ENCODE measurements at places on chromosomes 4 and X.

GRCh38 chr4:95839891-95840290, at the start of gene PDHA2:
Gene PDHA2 (plus strand): TSS chr4:95840093. CDS start chr4:95840151, 58 bp downstream.
- DNase-seq: no peak
- H3K27me3 ChIP-seq: no peaks in the 10 kb centered on the region
- no peaks in the 10 kb centered on the region for H3K4me1 ChIP-seq
- no peak within 1 kb of the TSS for H3K4me3 ChIP-seq
- no peak within 1 kb of the TSS for H3K27ac ChIP-seq
- no peaks in the 10 kb centered on the region for H3K36me3 ChIP-seq

DNA sequence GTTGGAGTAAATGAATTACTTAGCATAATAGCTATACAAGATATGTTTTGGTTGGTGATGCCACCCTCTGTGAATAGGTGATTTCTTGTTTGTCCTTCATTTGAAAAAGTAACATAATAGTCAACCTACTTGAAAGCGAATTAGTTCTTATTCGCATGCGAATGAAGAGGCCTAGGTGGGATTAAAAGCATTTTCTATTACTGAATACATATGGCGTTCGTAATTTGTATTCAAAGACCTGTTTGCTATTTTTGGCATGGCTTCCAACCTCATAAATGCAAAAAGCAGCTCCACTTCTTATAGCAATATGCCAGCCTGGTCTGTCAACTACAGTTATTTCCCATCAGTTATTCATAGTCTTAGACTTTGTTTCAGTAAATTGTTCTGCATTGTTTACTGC, 261.3 kb downstream of the TENM3 start:
- H3K4me3 ChIP-seq: no peak overlapping the region
- no peaks in the 10 kb centered on the region for H3K36me3 ChIP-seq

GRCh38 chrX:71659342-71659741, 8.0 kb upstream of the LOC101059915 start:
- H3K4me1 ChIP-seq: peaks cover 16% of the 10 kb centered on the region
- no peaks in the 10 kb centered on the region for H3K36me3 ChIP-seq
- no peak overlapping the region for H3K27ac ChIP-seq

- no peak for DNase-seq
- H3K27me3 ChIP-seq: no peaks in the 10 kb centered on the region
- no peak overlapping the region for H3K27ac ChIP-seq
Observed at GRCh38 chr4:17500574-17500973, 11.3 kb downstream of the QDPR start.

DNA sequence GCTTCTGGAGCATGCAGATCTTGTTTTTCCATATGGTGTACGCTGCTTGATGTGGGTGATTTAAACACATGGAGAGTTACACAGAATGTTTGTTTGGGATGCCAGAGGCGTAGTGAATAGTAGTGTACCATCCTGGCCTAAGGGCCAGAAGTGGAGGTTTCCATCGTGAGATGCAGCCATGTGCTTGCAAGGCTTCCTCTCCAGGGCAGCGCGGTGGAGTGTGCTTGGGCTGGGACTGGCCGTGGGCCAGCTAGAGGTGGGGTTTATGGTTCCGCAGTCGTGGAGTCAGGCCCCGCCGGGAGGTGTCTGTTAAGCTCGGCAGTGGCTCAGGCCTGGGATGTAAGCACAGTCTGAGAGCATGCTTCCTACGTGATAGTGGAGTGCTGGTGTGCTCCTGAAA, 14.0 kb downstream of the STOX2 start:
- no peak overlapping the region for H3K27ac ChIP-seq
- no peak overlapping the region for H3K4me3 ChIP-seq

- H3K27ac ChIP-seq: no peak overlapping the region
- DNase-seq: no peak
- no peak overlapping the region for H3K4me3 ChIP-seq
Observed at GRCh38 chrX:121641560-121641959, 594.1 kb downstream of the GLUD2 start.

GRCh38 chrX:6227453-6227835, 1.2 kb downstream of the NLGN4X start:
- H3K4me3 ChIP-seq: no peak overlapping the region
- no peaks in the 10 kb centered on the region for H3K36me3 ChIP-seq
- no peak overlapping the region for H3K27ac ChIP-seq
- DNase-seq: no peak
- peaks cover 30% of the 10 kb centered on the region for H3K27me3 ChIP-seq
- no peaks in the 10 kb centered on the region for H3K4me1 ChIP-seq

DNA sequence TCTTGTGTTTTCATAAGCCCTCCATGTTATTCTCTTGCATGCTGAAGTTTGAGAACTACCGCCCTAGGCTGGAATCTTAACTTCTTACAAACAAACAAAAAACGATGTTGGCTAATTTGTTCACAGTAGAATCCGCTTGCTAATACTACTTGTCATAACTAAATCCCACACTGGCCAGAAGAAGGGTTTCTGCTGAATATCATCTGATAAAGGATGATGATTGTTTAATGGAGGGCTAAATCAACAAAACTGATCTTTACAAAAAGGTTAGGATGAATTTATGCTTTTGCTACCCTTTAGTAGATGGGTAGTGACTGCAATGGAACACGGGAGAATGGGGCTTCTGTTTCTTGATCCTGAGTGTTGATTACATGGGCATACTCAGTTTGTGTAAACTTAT, 42.3 kb downstream of the SPATA4 start:
- no peak for DNase-seq
- H3K27me3 ChIP-seq: no peaks in the 10 kb centered on the region
- H3K4me3 ChIP-seq: no peak overlapping the region
- H3K4me1 ChIP-seq: no peaks in the 10 kb centered on the region
- no peak overlapping the region for H3K27ac ChIP-seq

DNA sequence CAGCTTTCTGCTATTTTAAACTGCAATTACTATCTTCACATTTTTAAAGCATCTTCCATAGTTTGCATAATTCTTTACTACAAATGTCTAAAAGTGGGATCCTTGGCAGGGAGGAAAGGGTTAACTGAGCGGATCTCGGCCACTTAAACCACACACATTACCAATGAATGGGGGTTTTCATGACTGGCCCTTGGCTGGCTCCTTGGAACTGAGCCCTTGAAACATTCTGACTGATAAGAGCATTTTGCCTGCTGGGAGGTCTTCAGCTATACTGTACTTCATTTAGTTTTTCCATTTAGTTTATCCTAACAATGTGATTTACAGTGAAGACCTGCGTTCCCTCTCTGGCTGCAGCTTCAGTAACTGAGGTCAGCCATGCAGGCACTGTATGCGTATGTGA, 31.7 kb upstream of the MFAP3L start:
- no peaks in the 10 kb centered on the region for H3K4me1 ChIP-seq
- no peak overlapping the region for H3K4me3 ChIP-seq
- H3K36me3 ChIP-seq: no peaks in the 10 kb centered on the region
- no peak overlapping the region for H3K27ac ChIP-seq
- H3K27me3 ChIP-seq: peaks cover 3% of the 10 kb centered on the region

GRCh38 chr4:187711586-187711985, 284.0 kb upstream of the ZFP42 start:
- no peak overlapping the region for H3K27ac ChIP-seq
- DNase-seq: no peak
- H3K36me3 ChIP-seq: no peaks in the 10 kb centered on the region
- no peaks in the 10 kb centered on the region for H3K4me1 ChIP-seq
- H3K27me3 ChIP-seq: no peaks in the 10 kb centered on the region

DNA sequence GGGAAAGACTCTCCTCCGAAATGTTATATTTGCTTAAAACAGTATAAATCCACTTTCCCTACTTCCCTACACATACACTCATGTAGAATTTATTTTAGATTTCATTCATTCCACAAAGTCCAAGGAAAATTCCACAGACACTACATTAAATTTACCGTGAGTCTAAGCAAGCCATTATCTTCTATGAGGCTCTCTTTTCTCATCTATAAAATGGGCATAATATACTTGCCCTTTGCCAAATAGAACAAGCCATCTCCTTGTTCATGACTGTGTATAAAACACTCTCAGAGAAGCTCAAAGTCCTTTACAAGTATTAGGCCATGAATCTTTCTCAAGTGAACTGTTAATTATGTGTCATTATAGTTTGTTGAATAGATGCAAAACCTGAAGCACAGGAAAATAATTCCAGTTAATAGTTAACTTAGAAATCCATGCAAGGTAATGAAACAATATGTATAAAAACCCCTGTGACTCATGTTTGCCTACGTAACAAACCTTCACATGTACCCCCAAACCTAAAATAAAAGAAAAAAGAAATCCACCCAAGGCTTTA, 10.7 kb downstream of the TEC start:
- H3K27ac ChIP-seq: no peak overlapping the region
- H3K27me3 ChIP-seq: peaks cover 4% of the 10 kb centered on the region
- peaks cover 7% of the 10 kb centered on the region for H3K4me1 ChIP-seq
- H3K36me3 ChIP-seq: no peaks in the 10 kb centered on the region

DNA sequence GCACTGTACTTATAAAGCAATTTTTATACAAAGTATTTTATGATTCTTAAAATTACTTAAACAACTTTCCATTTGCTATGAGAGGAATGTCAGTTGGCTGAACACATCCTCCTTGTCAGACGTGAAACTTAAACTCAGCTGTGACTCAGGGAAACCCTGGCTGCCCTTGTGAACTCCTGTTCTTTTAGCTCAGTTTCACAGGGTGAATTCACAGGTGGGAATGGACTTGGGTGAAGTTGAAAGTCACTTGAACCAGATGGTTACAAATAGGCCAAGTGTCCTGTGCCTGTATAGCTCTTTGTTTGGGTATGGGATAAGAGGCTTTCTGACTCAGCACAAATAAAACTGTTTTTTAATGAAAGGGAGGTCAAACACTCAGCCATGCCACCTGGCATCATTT, 67.4 kb upstream of the FAM47B start:
- H3K27me3 ChIP-seq: no peaks in the 10 kb centered on the region
- no peak for DNase-seq
- no peak overlapping the region for H3K27ac ChIP-seq
- H3K4me3 ChIP-seq: no peak overlapping the region

DNA sequence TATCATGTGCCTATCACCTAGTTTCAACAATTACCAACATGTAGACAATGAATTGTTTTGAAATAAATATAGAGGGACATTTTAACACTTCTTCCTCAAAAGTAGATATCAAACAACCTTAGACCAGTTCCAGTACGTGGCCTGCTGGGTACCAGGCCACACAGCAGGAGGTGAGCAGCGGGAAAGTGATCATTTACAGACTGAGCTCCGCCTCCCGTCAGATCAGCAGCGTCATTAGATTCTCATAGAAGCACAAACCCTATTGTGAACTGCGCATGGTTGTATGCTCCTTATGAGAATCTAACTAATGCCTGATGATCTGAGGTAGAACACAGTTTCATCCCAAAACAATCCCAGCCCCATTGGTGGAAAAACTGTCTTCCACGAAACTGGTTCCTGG, 6.5 kb downstream of the BBS7 start:
- peaks cover 2% of the 10 kb centered on the region for H3K4me1 ChIP-seq
- H3K4me3 ChIP-seq: no peak overlapping the region
- H3K27me3 ChIP-seq: no peaks in the 10 kb centered on the region

DNA sequence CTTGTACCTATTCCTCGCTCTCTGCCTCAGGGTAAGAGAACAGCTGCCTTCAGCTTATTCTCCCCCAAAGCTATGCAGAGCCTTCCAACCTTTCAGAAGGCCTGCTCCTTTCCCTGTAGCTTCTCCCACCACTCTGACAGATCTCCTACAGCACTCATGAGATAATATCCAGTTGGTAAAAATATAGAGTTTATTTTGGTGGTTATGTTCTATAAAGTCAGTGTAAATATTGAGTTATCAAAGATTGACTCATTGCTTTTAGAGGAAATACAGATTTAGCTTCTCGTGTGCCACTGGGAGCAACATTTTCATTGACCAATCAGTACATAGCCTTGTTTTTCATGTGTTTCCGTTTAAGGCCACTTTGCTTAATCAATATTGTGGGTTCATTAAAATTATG, 216.2 kb upstream of the TECRL start:
- no peaks in the 10 kb centered on the region for H3K36me3 ChIP-seq
- DNase-seq: no peak
- H3K4me3 ChIP-seq: no peak overlapping the region

GRCh38 chrX:10103023-10103422, 53.8 kb upstream of the CLCN4 start:
- H3K4me3 ChIP-seq: no peak overlapping the region
- H3K27me3 ChIP-seq: no peaks in the 10 kb centered on the region
- peaks cover 31% of the 10 kb centered on the region for H3K36me3 ChIP-seq

GRCh38 chr4:77802402-77802801, 16.8 kb downstream of the CNOT6L start:
- no peak for DNase-seq
- H3K4me3 ChIP-seq: no peak overlapping the region
- H3K4me1 ChIP-seq: peaks cover 41% of the 10 kb centered on the region
- H3K36me3 ChIP-seq: peaks cover 17% of the 10 kb centered on the region
- no peak overlapping the region for H3K27ac ChIP-seq
- H3K27me3 ChIP-seq: no peaks in the 10 kb centered on the region

- no peak overlapping the region for H3K4me3 ChIP-seq
- no peaks in the 10 kb centered on the region for H3K27me3 ChIP-seq
- no peaks in the 10 kb centered on the region for H3K36me3 ChIP-seq
- DNase-seq: no peak
- no peak overlapping the region for H3K27ac ChIP-seq
Observed at GRCh38 chr4:14233126-14233525, 605.6 kb upstream of the BOD1L1 start.

DNA sequence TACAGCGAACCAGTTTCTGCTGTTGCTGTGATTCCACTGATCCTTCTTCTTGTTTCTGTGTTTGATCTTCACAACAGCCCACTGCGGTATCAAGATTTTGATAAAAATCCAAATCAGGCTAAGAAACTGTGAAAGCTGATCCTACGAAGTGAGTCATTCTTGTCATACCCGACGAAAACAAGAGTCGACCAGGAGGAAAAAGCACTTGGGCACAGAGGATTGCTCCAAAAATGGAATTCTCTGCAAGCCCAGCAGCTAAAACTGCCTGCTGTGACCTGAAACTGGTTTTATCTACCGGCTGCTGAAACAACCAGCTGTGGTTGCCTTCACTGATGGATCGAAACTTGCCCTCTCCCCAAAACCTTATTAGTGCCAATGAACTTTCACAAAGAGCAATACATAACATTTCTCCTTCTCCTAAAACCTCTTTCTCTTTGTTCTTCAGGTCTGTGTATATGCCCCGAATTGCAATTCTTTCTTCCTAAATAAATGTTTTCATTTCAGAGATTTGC, 607.0 kb upstream of the PRKX start:
- H3K27ac ChIP-seq: no peak overlapping the region
- H3K4me1 ChIP-seq: no peaks in the 10 kb centered on the region
- H3K36me3 ChIP-seq: no peaks in the 10 kb centered on the region
- no peak overlapping the region for H3K4me3 ChIP-seq

GRCh38 chr4:15735536-15735935, 32.7 kb downstream of the BST1 start:
- H3K4me3 ChIP-seq: no peak overlapping the region
- H3K36me3 ChIP-seq: peaks cover 9% of the 10 kb centered on the region
- no peak overlapping the region for H3K27ac ChIP-seq
- no peaks in the 10 kb centered on the region for H3K27me3 ChIP-seq
- H3K4me1 ChIP-seq: peaks cover 42% of the 10 kb centered on the region

GRCh38 chr4:119209077-119209476, 3.4 kb upstream of the USP53 start:
- H3K27ac ChIP-seq: peak overlapping the region; percentile 27
- peaks cover 27% of the 10 kb centered on the region for H3K4me1 ChIP-seq
- no peaks in the 10 kb centered on the region for H3K36me3 ChIP-seq
- H3K4me3 ChIP-seq: no peak overlapping the region
- peak; percentile 69 for DNase-seq
- peaks cover 8% of the 10 kb centered on the region for H3K27me3 ChIP-seq

GRCh38 chrX:119690921-119691716, 1.8 kb downstream of the SEPTIN6 start:
- peak overlapping the region; percentile 97 for H3K27ac ChIP-seq
- peaks cover 44% of the 10 kb centered on the region for H3K36me3 ChIP-seq
- H3K27me3 ChIP-seq: no peaks in the 10 kb centered on the region

GRCh38 chr4:88960576-88960975, 96.4 kb downstream of the FAM13A start:
- no peak overlapping the region for H3K27ac ChIP-seq
- no peaks in the 10 kb centered on the region for H3K27me3 ChIP-seq
- no peak overlapping the region for H3K4me3 ChIP-seq
- no peaks in the 10 kb centered on the region for H3K36me3 ChIP-seq
- no peak for DNase-seq

All from T-helper 2 cell treated with Interferon-gamma antibody and Interleukin-4, amounts not matched to agents 5 μg/mL and 100 μg/mL, for 36 hours (primary cell).